ENCODE measurements at places on chromosomes 12 and 14.

DNA sequence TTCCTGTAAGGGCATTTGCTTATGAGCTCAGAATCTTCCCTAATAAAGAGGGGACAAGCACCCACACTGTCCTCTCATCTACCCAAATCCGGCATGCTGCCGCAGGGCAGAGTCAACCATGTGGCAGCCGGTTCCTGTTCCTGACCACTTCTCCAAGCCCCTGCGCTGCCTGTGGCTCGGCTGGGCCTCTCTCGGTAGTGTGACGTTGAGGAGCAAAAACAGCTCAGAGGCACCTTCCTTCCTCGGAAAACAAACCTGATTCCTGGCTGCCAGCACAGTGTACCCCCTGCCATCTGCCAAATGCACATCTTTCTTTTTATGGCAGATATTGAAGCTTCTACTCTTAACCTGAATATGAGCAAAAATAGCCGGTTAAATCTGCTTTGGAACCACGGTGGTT is 50.5 kb downstream of the CFAP251 start:
- DNase-seq: no peak

DNA sequence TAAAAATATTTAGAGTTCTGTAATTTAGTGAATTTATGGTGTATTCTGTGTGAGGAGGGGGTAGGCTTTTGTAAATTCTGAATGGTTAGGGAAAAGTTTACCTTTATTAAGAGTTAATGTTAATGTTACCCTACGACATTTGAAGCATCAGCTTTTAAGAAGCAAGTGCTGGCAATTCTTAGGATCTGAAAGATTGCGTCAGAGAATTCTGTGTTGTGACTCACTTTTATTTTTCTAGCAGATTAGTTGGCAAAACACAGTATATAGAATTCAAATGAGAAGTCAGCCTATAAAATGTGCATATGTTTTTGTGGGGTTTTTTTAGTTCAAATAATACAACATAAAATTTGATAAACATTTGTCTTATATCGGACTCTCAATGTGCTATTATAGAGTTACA is 97.6 kb downstream of the RAD52 start:
- DNase-seq: no peak

DNA sequence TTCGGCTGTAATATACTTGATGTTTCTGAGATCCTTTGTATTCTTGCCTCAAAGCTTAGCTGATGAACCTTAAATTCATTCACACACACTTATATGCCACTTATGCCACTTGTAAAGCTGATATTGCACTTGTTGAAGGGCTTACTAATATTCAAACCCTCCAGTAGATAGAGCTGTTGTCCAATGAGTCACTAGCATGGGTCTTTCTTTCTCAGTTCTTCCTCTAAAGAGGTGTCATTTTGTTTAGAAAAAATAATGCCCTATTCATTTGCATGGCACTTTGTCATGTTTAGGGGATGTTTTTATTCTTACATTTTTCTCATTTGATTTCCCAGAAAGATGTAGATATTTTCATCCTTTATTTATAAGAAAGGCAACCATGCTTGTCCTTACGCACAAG is 56.4 kb downstream of the MON2 start:
- no peak for DNase-seq

GRCh38 chr14:91380610-91381371 is 36.8 kb downstream of the CCDC88C start:
- no peak for DNase-seq

- no peak for DNase-seq
These were observed 187.4 kb upstream of the ABCD2 start for GRCh38 chr12:39807043-39807442.

GRCh38 chr12:106913456-106913855 is 42.3 kb upstream of the TMEM263 start:
- DNase-seq: peak; percentile 43

DNA sequence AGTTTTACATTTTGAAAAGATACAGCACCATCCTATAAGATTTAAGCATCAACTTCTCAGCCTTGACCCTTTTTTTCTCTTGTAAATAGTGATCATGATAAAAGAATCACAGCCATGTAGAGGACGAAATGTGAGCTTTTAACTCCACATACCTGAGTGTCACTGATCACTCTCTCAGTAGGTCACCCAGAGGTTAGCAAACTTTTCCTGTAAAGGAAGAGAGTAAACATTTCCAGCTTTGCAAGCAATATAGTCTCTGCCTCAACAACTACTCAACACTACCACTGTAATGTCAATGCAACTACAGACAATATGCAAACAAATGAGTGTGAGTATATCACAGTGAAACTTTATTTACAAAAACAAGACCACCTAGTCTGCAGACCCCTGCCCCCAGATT is 912.1 kb downstream of the DIO2 start:
- no peak for DNase-seq

DNA sequence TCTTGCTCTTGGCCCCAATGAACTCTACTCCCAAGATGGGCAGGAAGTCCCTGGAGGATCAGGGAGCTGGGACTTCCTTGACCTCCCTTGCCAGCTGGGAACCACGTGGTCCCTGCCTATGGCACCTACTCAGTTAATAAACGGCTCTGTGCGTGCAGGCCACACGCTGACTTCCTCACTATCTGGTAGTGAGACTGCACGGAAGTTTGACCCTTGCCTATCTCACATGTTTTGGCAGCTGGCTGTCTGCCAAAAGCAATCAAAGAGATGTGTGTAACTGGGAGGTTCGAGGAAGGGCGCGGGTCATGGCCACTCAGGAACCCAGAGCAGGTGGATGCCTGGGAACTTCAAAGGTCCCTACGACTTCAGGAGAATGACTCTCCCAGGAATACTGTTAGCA is 57.9 kb downstream of the RFLNA start:
- no peak for DNase-seq

- DNase-seq: no peak
These were observed 25.6 kb downstream of the PRKAB1 start for GRCh38 chr12:119693511-119693910.

DNA sequence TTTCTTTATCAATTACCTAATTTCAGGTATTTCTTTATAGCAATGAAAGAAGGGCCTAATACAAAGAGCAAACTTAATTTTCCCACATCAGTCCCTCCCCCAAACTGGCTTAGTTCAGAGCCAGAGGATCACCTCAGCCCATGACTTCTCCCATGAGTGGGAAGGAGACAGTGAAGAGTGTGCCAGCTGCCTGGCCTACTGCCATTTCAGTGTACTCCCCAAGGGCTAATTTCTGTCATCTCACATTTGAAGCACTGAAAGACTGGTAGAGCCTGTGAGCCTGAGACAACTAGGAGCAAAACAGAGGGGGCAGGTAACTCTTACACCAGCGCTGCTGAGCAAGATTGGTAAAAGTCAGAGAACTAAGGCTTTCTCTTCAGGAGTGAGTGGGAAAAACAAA is 29.1 kb upstream of the ADAM20 start:
- DNase-seq: no peak

DNA sequence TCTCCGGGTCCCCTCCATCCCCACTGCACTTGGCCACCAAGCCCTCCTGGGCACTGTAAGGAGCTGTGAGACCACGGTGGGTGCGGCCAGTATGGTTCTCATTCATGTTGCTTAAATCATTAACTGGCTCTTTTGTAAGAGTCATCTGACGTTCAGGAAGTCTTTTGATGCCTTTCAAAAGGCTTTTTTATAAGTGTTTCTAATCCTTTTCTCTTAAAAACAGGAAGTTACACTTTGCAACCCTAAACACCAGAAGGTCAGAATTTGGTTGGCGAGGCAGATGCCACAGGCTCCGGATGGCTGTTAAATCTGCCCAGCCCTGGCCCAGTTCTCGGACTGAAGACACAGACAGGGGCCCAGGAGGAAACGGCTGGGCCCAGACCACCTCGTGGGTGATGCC is 26.1 kb upstream of the DIO3 start:
- no peak for DNase-seq

Measured in left lung (tissue), 14 donors.